ENCODE measurements at places on chromosomes 1 and 21.

GRCh38 chr1:76231320-76231719 lies 156.8 kb downstream of the ST6GALNAC3 start:
- no peaks in the 10 kb centered on the region for H3K4me1 ChIP-seq
- no peak for DNase-seq
- no peak overlapping the region for H3K4me3 ChIP-seq
- H3K36me3 ChIP-seq, result no peaks in the 10 kb centered on the region
- no peaks in the 10 kb centered on the region for H3K27me3 ChIP-seq
- H3K27ac ChIP-seq, result no peak overlapping the region

DNA sequence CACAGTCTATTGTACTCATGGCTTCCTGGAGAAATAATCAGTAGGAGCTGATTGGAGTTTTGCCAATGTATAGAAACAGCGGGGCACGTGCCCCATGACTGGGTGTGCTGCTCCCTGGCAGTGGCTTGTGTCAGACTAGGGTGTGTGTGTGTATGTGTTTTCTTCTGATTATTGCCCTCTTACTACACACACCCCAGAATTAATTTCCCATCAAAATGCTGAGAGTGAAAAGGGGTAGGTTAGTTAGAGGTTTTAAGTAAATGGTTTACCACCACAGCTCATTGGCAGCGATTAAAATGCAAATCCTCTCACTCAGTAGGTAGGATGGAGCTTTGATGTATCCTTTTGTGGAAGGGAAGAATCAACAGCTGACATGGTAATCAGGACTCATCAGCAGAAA lies 29.9 kb downstream of the HHAT start:
- DNase-seq, result no peak
- no peak overlapping the region for H3K27ac ChIP-seq
- no peaks in the 10 kb centered on the region for H3K4me1 ChIP-seq
- H3K36me3 ChIP-seq, result no peaks in the 10 kb centered on the region
- peaks cover 4% of the 10 kb centered on the region for H3K27me3 ChIP-seq

DNA sequence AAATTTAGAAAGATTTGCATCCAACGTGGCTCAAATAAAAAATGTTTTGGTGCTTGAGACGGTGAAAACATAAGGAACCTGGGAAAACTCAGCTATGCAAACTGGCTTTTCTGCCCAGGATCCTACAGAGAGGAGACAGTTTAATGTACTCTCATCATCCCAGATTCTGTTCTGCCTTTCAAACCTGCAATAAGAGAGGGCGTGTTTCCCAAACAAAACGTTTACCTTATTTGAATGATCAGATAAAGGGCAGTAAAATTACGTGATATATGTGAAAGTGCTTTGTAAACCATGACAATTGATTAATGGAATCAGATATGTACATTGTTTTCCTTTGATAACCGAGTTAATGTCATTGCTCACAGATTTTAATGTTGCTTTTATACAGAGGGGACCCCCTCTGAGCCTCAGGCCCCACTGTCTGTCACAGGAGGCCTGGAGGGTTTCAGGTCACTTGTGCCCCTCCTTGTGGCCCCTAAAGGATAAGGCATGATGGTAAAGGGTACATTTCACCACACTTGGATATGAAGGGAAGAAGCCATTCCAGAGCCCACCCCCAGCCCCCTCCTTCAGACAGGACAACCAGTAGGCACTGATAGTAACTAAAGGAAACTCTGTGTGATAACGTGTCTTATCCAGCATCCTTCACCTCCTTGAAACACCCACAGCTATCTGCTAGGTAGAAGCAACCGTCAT lies 157.6 kb downstream of the EDEM3 start:
- H3K36me3 ChIP-seq, result no peaks in the 10 kb centered on the region
- H3K4me3 ChIP-seq, result no peak overlapping the region
- H3K27ac ChIP-seq, result no peak overlapping the region
- no peak for DNase-seq

- no peak overlapping the region for H3K4me3 ChIP-seq
- H3K27ac ChIP-seq, result no peak overlapping the region
- no peaks in the 10 kb centered on the region for H3K36me3 ChIP-seq
- no peak for DNase-seq
- H3K4me1 ChIP-seq, result no peaks in the 10 kb centered on the region
Measured at GRCh38 chr1:197284325-197284724, 16.3 kb downstream of the CRB1 start.

DNA sequence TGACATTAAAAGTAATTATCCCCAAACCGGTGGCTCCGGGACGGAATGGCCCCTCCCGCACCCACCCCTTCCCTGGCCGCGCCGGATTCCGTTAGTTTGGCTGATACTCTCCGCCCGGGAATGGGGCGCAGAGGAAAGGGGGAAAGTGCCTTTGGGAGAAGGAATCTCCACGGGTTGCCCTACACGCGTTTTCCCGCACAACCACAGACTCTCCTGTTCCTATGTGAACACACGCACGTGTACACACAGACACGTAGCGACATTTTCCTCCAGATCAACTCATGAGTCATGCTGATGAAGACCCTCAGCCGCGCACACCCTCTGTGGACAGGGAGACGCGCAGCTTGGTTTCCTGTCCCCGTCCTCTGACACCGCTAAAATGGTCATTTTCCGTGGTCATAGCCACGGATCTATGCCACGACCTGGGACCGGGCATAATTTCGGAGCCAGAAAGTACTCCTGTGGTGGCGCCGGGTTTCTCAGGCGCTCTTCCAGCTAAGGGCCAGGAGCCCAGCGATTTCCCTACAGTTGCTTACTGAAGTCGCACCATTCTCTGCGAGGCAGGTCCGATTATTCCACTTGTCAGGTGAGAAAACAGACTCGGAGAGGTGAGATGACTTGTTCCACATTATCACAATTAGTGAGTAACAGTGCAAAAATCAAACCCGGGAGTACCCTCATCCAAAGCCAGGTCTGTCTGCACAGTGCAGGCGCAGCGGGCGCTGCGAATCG lies 4.0 kb upstream of the DMRTA2 start:
- peaks cover 31% of the 10 kb centered on the region for H3K4me1 ChIP-seq
- H3K27ac ChIP-seq, result no peak overlapping the region
- no peaks in the 10 kb centered on the region for H3K36me3 ChIP-seq
- no peak overlapping the region for H3K4me3 ChIP-seq
- H3K27me3 ChIP-seq, result peaks cover 72% of the 10 kb centered on the region

Measured in K562 (cell line).